ENCODE measurements at places on chromosomes 4 and X. TPM values are rescaled to one million over a fixed set of nuclear protein-coding genes. Genes with fewer than 3 reads are reported as not detected.

- no peak for DNase-seq
Measured at GRCh38 chr4:152197211-152197610, 338.7 kb downstream of the FBXW7 start.

CC2D2A gene
- total RNA-seq, result 8.6 TPM

DNA sequence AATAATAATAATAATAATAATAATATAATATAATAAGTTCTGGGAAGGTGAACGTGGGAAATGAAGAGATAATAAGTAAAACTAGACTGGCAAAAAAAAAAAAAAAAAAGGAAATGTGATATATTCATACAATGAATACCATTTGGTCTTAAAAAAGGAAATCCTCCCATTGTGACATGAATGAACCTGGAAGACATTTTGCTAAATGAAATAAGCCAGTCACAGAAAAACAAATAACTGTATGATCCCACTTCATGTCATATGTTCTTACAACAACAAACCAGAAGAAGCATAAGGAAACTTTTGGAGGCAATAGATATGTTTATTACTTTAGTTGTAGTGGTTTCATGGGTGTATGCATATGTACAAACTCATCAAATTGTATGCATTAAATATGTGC, 63.1 kb downstream of the ATP11C start:
- no peak for DNase-seq

TMPRSS11D gene
- total RNA-seq, result not detected

GRCh38 chr4:112038861-112039260, 106.4 kb upstream of the FAM241A start:
- DNase-seq, result peak; percentile 16

GRCh38 chr4:15882675-15883086, 55.9 kb downstream of the FGFBP1 start:
- peak; percentile 90 for DNase-seq

DNA sequence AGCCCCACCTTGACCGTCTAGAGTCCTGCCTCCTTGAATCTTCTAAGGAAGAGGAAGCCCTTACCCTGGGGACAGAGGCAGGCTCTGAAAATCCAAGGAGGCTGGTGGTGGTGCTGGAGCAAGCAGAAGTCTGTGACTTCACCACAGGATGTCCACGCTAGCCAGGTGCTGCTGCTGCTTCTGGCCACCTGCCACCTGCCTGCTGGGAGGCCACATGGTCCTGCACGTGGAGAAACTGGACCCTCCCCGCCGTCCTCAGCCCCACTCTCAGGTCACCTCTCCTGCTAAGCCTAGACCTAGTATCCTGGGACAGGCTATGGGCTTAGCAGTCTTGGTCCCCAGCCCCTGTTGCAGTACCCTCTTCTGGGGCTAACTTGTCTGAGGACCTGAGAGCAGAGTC, 15.8 kb downstream of the TMEM31 start:
- DNase-seq, result no peak

MAGEA6 gene
- total RNA-seq, result not detected

DNA sequence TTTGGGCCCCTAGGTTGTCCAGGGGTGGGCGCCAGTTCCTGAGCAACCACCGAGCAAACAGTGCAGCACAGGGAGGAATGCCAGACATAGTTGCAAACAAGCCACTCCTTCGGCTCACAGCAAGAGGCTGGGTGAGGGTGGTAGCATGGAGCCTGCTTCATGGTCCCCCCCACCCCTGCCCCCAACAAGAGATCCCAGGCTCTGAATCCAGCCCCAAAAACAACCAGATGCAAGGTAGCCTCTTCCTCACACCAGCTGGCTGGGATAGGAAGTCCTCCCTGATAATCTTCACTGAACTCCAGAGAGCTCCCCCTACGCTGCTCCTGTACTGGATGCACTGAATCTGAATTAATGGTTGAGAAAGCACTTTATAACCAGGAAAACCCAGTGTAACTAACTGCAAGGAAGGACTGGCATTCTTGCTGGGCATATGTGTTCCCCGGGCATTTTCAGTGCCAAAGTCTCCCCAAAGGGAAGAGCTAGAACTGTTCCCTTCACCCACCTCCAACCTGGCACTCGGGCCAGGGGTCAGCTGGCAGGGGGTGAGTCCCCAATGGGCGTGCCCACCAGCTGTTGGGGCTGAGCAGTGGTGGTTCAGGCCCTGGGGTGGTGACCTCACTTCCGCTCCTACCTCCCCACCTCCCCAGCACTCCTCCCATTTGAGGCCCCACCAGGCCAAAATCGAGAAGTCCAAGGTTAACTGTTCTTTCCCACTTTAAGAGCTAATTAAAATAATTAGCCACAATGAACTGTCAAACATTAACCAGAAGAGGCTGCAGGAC, 1.5 kb downstream of the ELF4 start:
- peak; percentile 39 for DNase-seq

MAP7D2 gene
- 0.19 TPM for total RNA-seq

SCML2 gene
- 3.5 TPM for total RNA-seq

- no peak for DNase-seq
Measured at GRCh38 chr4:80608281-80608980, 272.9 kb downstream of the CFAP299 start.

- no peak for DNase-seq
Measured at GRCh38 chrX:19799319-19800182, 87.8 kb downstream of the SH3KBP1 start.

GRCh38 chrX:42973321-42973720, 195.4 kb upstream of the PPP1R2C start:
- no peak for DNase-seq
